ENCODE measurements at places on chromosomes 2 and 18.

GRCh38 chr2:20317197-20317596, 33.4 kb downstream of the PUM2 start:
- no peak for DNase-seq

DNA sequence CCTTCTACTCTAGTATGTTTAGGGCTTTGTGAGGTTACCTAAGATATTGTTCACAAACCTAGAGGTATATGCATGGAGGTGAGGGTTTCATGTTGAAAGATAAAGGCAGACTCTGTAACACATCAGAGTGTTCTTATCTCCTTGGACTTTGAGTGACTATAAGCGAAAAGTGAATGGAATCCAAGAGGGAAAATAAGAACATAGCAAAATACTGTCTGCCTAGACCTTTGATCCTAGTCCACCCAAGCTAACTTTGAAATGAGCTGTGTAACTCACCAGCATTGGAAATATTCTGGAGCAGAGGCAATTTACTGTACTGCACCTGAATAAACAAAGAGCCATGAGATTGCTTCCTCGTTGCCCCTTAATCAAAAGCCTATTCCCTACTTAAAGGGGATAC, 28.2 kb upstream of the GALNT1 start:
- no peak for DNase-seq

GRCh38 chr2:218471982-218472381, 53.1 kb downstream of the VIL1 start:
- DNase-seq, result no peak

DNA sequence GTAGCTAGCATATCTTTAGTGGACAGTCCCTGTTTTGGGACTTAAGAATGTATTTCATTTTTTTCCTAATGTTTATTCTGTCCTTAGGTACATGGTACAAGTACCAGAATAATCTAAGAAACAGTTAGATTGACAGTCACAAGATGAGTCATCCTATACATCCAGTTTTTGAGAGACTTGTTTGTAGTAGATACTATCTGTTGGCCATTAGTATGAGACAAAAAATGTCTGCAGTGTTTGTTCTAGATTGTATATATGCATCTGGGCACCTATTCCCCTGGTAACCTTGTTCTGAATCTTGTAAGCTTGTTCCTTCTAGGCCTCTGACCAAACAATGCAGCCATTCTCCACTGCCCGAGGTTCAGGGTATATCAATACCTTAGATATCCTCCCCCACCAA, 1343.5 kb downstream of the SUCLG1 start:
- DNase-seq, result no peak

DNA sequence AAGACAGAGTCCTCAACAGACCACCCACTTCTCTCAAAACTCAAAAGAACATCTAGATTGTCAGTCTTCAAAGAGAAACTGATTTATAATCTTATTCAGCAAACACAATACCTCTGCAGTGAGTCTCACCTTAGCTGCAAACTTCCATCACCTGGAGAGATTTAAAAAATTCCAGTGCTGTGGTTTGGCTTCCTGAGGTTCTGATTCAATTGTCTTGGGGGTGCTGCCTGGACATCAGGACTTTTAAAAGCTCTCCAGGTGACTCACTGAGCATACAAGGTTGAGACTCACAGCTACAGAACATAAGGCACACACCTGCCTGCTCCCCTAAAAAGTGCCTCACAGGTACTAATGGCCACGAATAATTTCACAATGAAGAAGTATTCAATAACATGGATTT, 40.3 kb downstream of the RNF152 start:
- no peak for DNase-seq

DNA sequence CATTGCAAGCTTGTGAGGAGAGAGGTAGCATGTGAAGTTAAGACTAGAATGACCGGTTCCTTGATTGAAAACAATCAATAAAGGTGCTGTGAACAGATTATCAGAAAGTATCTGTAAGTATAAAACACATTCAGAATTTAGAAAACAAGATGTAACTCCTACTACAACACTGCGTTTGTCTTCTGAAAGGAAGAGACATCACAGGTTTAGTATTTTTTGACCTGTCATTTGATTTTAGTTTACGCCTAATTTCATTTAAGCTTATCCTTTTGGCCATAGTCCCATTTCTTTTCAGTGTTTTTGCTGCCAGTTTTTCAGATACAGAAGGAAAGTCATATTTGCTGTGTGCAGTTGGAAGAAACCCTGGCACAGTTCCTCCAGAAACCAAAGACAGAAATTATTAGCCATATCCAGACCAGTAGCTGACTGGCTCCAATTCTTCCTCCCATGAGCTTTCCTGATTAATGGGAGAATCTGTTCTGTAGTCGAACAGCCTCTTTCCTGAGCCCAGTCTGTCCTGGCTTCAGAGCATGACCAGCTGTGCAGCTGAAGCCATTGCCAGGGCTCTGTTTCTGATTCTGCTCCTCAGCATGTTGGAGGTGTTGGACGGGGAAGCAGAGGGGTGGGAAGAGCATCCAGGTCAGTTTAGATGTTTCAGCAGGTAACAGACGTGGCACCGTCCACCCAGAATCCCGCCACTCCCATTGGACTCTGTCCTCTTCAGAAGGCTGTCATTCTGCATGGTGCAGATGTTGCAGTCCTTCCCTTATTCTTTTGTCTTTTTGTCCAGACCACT, 61.0 kb downstream of the CRIM1 start:
- peak; percentile 39 for DNase-seq

- DNase-seq, result no peak
Measured at GRCh38 chr2:65746931-65747675, 314.7 kb upstream of the SPRED2 start.

GRCh38 chr2:61898810-61899209, 6.7 kb upstream of the COMMD1 start:
- DNase-seq, result no peak

GRCh38 chr2:238383743-238384380, 42.9 kb upstream of the ASB1 start:
- DNase-seq, result no peak

- no peak for DNase-seq
Measured at GRCh38 chr18:58970943-58971790, 106.5 kb downstream of the ZNF532 start.

- DNase-seq, result peak; percentile 38
Measured at GRCh38 chr18:10417664-10418063, 36.8 kb upstream of the APCDD1 start.

DNA sequence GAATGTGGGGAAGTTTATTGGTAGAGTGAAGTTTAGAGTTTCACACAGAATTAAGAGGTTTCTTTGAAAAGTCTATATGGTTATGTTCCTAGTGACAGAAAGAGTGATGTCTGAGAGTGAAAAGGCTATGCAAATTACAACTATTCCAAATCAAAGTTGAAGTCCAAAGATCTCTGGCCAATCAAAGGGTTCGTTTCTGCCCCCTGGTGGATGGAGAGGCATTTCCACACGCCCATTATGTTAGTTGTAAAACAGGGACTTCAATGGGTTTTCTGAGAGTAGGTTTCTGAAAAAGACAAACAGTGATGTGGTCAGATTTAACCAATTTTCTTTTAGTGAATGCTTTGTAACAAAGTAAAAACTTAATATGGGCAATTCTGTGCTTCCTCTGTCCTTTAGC, 441.5 kb upstream of the POU3F3 start:
- DNase-seq, result no peak

Measured in astrocyte (in vitro differentiated cells and primary cell).